Effector CD4-positive, alpha-beta T cell (primary cell): ENCODE measurements at places on chromosomes 3 and 15.

- no peak for DNase-seq
Observed at GRCh38 chr3:188822411-188822810, 349.4 kb upstream of the TPRG1 start.

DNA sequence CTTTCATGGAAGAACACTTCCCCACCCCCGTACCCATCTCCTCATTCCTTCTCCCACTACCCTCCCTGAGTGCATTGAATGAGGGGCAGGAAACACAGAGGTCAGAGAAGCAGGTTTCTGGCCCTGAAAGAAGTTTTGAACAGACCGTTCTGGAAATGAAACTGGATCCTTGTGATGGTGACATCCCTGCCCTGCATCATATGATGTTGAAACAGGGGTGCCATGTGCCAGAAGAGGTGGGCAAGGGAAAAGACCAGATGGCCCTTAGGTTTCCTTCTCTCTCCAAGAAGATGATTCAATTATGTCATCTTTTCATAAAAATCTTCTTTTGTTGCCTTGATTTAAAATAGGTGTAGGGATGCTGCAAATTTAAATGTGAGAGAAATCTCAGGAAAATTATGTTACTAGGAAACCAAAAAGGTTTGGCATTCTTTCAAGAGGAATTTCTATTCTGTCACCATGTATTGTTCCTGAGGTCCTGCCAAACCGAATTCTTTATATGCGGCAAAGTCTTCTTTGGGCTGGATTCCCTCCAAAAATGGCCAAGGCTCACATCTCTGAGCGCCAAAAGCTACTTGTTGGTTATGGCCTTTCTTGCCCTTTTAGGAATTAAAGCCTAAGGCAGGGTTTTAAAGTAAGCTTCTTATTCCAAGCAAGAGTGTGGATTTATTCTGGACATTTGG, 19.9 kb upstream of the TNFAIP8L3 start:
- DNase-seq, result no peak

GRCh38 chr3:138348754-138349739, 668 bp downstream of the MRAS start:
- DNase-seq, result no peak

DNA sequence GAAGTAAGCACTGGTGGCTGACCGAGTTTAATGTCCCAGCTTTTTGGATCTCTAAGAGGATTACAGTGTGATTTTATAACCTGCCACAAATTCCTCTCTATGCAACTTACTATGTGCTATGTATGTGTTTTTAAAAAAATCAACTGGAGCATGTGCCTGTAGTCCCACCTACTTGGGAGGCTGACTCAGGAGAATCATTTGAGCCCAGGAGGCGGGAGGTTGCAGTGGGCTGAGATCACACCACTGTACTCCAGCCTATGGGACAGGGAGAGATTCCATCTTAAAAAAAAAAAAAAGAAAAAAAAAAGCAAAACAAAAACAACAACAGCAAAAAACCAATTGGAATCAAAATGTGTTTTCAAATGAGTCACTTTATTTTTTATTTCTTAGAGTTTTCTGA, 29.6 kb downstream of the DUT start:
- DNase-seq, result no peak

- DNase-seq, result no peak
Observed at GRCh38 chr3:74287557-74287956, 326.9 kb downstream of the CNTN3 start.

DNA sequence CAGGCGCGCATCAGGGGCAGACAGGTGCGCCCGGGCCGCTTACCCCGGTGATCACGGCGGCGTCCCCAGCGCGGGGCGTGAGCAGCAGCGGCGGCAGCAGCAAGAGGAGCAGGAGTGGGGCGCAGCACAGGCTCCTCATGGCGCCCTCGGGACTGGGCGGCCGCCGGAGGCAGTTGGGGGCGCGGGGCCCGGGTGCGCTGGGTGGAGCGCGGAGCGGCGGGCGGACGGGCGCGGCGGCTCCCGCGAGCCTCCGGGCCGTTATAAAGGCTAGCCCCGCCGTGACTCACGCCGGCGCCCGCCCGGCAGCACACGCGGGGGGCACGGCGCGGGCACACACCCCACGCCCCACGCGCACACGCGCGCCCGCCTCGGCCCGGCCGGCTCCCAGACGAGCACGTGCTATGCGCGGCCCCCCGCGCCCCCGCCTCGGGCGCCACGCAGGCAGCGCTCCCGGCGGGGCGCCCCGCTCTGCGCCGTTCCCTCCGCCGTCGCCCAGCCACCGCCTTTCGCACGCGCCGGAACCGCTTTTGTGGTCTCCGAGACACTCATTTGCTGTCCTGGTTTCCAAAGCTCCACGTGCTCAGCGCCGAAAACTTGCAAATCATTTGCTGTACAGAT, at the start of gene PROK2:
PROK2 (minus strand) TSS at position 235 of the 618 bp plus-strand sequence; CDS start at position 139, 96 bp downstream.
- DNase-seq, result no peak

GRCh38 chr3:157529751-157530150, 26.5 kb upstream of the VEPH1 start:
- DNase-seq, result no peak

- no peak for DNase-seq
Observed at GRCh38 chr15:72908713-72909112, 125.2 kb upstream of the ADPGK start.

GRCh38 chr3:191592105-191592504, 131.1 kb downstream of the PYDC2 start:
- no peak for DNase-seq

DNA sequence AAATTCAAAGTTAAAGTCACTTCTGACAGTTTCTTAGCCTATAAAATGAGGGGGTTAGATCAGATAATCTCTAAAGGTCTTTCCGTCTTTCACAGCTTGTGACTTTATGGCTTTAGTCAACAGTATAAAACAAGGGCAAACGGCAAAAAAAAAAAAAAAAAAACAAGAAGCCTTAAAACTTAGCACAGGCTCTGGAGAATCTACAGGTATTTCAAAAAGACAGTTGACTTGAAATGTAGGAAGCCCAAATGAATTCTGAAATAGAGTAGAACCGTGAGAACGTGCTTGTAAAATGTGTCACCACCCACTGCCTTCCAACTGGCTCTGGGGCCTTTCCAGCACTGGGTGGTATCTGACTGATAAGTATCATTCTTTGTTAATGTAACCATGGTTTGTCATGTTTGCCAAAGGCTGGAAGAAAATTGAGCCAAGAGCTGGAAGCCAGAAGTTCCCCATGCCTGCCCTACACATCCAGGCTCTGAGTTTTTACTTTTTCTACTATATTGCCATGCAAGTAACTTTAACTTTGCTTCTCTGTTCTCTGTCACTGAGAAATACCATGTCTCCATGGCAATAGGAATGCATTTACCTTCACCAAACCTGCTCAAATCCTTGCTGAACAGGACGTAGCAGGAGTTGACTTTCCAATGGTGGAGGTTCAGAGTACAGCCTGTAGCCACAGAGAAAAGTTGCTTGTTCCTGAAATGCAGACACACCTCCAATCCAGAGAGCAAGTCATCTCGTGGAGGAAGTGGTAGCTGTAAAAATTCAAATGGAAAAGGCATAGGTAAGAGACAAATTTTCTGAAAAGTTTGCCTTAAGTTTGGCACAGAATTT, 35.8 kb upstream of the THSD4 start:
- DNase-seq, result no peak

- DNase-seq, result no peak
Observed at GRCh38 chr15:50064673-50065072, 54.4 kb downstream of the ATP8B4 start.

GRCh38 chr15:28947221-28947674, 61.5 kb downstream of the APBA2 start:
- DNase-seq, result no peak

GRCh38 chr15:51355096-51355495, 13.6 kb downstream of the GLDN start:
- no peak for DNase-seq

DNA sequence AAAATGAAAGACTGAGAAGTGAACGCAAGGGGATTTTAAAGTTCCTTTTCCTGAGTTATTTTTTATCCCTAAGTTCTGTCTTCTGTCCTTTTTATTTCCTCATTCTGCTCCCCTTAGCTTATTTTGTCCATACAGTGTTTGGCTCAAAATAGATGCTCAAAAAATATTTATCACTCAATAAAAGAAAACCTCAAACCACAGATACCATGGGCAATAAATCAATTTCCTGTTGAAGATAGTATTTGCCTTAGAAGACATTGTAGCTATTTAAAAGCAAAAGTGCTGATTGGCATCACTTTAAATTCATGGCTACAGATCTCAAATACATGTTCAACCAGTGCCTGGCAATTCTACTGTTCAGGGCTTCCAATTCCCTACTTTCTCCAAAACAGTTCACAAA, 316.5 kb upstream of the ADAMTS9 start:
- DNase-seq, result no peak

GRCh38 chr3:96538186-96538585, 276.2 kb upstream of the EPHA6 start:
- DNase-seq, result no peak
